ENCODE measurements at places on chromosomes 6 and 20.

- no peak for DNase-seq
Measured at GRCh38 chr20:59356662-59357165, 56.3 kb downstream of the EDN3 start.

- no peak for DNase-seq
Measured at GRCh38 chr6:132751306-132751705, 6.4 kb downstream of the VNN2 start.

DNA sequence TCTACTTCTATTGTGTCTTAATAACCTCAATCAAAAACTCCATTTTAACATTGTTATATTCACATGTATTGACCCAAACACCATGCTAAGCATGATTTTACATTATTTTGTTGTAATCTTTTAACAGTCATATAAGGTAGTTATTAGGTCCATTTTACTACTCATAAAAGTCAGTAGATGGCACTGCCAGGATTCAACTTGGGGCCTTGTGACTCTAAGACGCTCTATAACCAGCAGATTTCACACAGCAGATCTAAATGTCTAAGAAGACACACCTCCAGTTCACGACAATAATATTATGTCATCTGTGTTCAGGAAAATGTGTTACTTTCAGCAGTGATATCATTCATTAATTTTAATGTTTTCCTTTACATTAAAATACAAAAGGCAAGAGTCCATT, 88.0 kb downstream of the FRK start:
- no peak for DNase-seq

GRCh38 chr6:13423252-13423651, 64.1 kb downstream of the GFOD1 start:
- DNase-seq: no peak

DNA sequence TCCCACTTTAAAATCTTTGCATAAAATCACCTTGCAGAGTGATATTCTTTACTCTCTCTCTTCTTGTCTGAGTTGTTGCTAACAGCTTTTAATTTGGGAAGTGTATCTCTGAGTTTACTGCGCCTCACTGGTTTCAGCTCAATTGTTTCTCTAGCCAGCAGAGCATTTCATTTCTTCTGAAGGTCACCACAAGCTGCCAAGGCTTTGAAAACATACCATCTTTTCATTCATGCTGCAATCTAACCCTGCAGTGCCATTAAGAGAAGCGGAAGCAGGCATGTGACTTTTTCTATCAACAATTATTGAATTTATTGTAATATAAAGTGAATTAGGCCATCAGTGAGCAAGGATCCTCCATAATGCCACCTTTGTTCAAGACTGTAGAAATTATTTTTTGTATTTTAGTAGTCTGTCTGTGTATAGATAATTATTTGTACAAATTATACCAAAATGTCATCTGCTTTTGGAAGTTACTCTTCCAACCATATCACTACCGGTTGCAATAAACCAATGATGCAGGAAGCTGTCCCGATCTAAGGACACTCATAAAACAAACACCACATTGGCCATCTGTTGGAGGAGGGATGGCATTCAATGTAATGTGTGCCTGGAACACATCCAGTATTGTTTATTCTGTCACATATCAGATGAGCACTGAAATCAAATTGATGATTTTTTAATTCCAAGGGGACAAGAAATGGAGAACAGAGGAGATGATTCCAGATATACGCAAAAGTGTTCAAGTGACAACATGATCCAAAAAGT, 26.8 kb downstream of the HS3ST5 start:
- no peak for DNase-seq

DNA sequence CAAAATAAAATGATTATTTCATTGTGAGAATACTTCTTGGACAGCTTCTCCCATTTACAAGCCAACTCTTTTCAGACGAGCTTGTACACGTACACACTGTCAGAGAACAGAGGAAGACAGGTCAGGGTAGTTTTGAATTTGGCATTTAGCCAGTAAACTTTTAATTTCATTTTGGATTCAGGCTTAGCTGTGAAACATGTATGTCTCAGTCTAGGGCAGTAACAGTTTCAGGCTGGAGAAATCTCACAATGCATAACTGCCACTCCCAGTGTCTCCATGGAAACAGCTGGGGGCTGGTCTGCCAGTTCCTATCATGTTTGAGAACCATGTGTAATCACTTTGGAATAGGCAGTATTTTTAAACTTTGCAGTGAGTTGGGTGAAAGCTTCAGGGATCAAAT, 22.0 kb upstream of the QKI start:
- no peak for DNase-seq

DNA sequence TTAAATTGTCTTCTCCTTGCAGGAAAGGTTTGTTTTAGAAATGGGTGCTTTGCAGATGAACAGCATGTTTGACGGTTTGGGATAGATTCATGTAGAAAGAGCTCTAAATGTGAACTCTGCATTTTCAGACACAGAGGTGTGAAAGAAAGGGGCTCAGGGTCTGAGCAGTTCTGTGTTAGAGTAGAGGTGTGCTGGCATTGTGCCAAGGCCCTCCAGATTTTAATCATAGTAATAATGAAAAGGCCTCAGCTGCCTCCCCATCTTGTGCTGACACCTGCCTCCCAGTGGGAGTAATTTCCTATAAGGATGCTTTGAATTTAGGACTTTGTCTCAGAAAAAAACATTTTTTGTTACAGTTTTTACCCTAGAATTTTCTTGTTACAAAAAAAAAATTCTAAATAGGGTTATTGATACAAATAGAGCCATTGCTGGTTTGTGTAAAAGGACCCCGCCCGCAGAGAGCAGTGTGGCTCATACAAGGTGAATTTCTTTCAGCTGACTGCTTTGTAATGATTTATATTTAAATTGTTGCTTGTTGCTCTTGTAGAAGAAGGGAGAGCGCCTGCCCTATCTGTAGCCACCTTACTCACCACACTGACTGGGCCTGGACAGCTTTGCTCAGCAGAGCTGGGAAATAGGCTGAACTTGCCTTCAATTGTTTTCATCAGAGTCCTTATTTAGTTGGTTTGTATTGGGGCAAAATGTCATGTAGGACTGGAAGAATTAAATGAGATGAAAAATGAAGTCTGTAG, 294.5 kb downstream of the ZFAND3 start:
- no peak for DNase-seq

DNA sequence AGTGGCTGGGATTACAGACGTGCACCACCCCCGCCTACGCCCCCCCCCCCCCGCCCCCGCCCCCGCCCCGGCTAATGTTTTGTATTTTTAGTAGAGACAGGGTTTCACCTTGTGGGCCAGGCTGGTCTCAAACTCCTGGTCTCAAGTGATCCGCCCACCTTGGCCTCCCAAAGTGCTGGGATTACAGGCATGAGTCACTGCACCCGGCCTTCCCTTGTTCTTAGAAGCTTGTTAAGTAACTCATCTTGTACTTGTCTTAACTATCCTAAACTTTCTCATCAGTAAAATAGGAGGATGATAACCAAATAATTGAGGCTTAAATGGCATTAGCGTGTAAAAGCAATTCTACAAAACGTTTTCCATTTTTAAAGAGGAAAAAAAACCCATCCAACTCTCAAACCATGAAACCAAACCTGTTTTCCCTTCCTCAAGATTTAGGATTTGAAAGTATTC, 4.2 kb downstream of the CDYL start:
- no peak for DNase-seq

GRCh38 chr20:50099565-50099991, 13.4 kb downstream of the UBE2V1 start:
- DNase-seq: no peak

DNA sequence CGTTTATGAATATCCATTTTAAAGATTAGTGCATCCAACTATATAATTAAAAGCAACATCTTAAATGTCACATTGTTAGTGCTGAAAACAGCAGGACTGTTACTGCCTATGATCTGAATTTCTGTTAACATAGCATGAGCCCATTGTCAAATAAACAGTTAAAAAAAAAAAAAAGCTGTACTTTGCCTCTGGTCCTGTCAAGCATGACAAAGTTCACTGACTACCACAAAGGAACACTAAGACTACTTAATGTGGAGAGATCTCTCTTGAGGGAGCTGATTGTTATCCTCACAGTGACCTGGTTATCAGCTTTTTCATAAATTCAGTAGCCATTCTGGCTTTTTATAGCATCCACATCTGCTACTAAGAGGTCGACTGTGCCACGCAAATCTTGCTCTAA, 228.1 kb downstream of the TMEM200A start:
- no peak for DNase-seq

DNA sequence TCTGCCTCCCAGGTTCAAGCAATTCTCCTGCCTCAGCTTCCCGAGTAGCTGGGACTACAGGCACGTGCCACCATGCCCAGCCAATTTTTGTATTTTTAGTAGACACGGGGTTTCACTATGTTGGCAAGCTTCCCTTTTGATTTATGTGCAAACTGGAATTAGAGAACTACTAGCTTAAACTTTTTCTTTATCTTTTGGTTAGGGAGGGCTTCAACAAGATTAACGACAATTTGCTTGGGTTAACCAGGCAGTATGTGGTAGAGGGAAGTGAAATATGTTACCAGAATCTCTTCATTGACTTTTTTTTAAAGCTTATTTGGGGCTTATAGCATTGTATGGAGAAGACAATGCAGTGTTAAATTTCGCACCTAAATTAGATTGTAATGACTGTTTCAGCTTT, 9.0 kb downstream of the MYO6 start:
- no peak for DNase-seq

- no peak for DNase-seq
Measured at GRCh38 chr6:69848552-69848951, 17.8 kb upstream of the COL19A1 start.

- DNase-seq: no peak
Measured at GRCh38 chr20:24004471-24004870, 15.9 kb upstream of the GGTLC1 start.

GRCh38 chr6:143233554-143234285, 173.0 kb downstream of the AIG1 start:
- no peak for DNase-seq

GRCh38 chr6:53378208-53378607, 29.5 kb upstream of the ELOVL5 start:
- no peak for DNase-seq

DNA sequence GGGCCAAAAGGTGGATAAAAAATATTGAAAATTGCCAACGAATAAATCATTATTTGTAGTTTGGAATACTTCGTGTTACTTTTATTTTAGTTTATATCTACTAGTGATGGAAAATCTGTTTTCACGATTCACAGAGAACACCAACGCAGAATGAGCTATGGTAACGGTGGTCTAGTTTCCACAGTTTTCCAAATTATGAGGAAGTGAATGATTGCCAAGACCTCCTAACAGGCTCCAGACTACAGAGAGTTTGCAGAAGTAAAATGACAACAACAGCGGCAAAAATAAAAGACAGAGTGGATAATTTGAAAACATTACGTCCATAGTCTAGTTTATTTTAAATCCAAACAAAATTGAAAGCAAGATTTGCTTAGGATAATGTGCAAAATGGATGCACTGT, 57.0 kb upstream of the AIG1 start:
- no peak for DNase-seq

GRCh38 chr6:100185615-100186014, 191.6 kb upstream of the MCHR2 start:
- no peak for DNase-seq

GRCh38 chr6:17494919-17495318, 101.5 kb downstream of the CAP2 start:
- DNase-seq: no peak

- DNase-seq: no peak
Measured at GRCh38 chr6:117531809-117532725, 49.6 kb downstream of the DCBLD1 start.

All from T follicular helper cell (primary cell).